Inflammatory macrophage (primary cell): ENCODE measurements at places on chromosomes 16 and 17.

DNA sequence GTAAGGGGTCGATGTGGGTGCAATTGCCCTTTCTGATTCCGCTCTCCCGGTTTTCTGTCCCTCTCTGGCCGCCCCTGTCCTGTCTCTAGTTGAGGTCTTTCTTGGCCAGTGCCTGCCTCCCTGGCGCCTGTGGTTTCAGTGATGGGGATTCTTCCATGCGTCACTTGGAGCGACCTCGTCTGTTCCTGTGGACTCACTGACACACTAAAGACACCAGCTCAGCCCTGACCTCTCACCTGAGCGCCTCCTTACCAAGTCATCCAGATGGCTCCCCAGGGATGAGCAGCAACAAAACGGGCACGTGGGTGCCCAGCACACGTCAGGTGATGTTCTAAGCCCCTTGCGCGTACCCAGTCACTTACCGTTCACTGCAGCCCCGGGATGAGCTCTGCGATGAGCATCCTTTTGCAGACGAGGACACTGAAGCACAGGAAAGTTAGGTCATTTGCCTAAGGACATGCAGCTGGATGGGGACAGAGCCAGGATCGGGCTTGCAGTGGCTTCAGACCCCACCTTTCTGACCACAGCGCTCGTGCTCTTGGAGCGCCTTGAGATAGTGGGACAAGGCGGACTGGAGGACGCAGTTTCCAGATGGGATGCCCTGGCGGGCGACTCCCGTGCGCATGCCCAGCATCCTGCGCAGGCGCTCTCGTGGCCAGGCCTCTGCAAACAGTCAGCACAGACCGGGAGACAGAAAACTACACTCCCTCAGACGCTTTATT, 11.5 kb upstream of the LGALS3BP start:
- DNase-seq: no peak

DNA sequence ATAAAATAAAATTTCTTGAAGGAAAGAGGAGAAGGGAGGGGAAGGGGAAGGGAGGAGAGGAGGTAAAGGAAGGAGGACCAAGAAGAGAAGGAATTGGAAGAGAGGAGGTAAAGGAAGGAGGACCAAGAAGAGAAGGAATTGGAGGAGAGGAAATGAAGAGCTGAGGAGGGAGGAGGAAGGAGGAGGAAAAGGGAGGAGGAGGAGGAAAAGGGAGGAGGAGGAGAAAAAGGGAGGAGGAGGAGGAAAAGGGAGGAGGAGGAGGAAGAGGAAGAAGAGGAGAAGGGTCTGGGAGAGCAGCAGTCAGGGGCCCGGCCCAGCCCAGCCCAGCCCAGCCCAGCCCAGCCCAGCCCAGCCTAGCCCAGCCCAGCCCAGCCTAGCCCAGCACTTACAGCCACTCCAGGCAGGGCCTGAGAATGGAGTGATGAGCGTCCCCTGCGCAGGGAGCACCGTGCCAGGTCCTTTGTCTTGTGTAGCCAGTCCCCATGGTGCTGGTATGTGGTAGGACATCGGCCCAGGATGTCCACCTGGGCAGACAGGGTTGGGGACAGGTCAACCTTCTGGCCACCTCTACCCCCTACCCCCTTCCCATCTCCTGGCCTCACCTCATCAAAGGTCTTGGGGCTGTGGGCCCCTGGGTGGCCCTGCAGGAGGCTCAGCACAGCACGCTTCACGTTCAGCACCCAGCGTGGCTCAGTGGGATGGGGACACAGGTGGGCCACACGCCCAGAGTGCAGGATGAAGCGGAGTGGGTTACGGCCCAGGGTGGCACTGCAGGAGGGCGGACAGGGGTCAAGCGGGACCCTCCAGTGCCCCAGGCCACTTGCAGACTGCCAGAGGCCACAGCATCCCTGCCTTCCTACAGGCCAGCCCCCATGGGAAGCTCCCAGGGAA, 70.9 kb downstream of the LITAF start:
- DNase-seq: no peak

DNA sequence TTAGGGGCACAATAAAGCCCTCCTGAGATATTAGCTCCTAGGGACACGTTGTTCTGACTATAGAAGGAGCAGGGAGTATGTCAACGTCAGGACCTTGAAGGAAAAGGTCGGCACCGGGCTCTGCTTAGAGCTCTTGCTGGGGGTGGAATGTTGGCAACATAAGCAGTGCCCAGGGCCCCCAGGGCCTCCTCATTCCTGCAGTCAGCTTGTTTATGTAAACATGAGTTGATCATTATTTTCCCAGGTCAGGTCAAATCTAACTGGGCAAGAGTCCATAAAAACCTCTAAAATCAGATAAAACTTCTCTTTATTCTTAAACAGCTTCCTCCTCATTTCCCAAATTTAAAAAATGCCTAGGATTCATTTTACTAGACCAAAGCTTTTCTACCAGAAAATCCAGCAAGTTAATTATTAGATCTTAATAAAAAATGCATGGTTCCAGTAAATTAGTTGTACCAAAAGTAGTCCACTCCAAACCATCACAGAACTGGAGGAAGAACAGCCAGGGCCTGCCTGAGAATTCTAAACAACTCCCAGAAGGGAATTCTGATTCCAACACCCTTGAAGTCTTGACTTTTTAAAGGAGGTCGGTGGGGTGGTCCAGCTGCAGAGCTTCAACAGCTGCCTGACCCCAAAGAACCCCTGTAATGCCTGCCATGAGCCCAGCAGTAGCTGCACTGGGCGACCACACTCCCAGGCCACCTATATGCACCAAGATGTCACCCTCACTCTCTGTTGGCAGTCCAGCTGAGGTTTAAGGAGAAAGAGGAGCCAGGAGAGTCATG, 54.3 kb downstream of the AMFR start:
- no peak for DNase-seq

DNA sequence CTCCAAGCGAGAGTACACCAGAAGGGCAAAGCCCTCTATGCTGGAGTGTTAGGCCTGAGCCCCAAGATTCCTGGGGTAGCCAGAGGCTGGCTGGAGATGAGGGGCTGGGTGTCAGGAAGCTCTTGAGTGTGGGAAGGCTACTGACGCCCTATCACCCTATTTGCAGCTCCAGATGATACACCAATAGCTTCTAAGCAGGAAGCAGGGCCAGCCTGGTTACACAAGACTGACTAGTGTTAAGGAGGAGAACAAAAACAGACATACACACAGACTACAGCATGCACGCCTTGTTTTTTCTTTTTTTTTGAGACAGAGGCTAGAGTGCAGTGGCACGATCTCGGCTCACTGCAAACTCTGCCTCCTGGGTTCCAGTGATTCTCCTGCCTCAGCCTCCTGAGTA, 15.9 kb downstream of the POLR3K start:
- DNase-seq: peak; percentile 78

DNA sequence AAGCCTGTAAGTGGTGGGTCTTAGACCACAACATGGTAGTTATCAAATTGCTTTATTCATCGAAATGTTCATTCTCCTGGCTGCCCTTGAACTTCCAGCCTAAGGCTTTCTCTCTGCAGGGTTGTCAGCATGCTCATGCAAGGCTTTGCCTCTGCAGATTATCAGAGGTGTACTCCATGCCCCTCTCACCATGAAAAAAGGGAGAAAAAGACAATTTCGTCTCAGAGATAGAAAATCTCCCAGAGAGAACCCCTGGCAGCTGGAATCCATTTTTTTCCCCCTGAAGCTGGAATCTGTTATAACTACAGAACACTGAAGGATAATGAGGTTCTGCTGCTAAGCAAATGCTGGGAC, 33.9 kb upstream of the METTL9 start:
- no peak for DNase-seq

DNA sequence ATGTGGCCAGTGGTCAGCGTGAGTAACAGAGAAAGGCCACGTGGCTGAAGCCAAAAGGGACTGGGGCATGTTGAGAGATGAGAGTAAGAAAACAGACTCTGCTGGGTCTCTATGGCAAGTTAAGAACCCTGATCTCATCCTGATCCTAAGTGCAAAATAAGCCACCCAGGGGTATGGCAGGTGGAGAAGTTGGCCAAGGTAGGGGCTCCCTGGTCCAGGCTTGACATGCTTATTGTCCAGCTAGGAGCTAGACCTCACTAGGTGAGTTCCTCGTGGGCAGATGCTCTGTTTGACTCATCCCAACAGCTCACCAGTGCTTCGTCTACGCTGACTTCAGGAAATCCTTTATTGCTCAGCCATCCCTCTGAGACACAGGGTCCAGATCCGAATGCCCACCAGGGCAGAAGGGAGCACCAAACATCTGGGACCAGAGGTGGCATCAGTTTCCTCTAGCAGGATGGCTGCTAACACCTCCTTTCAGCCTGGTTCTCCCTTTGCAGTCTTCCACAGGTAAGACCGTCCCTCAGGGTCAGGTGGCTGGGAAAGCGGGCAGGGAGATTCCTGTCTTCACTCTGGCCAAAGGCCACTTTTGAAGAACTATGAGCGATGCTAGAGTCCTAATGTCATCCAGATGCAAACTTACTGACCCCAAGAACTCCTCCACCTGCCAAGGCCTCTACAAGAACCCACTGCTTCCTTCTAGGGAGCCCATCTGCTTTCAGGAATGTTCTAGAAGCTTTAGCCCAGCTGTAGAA, 99.5 kb downstream of the CDYL2 start:
- no peak for DNase-seq

DNA sequence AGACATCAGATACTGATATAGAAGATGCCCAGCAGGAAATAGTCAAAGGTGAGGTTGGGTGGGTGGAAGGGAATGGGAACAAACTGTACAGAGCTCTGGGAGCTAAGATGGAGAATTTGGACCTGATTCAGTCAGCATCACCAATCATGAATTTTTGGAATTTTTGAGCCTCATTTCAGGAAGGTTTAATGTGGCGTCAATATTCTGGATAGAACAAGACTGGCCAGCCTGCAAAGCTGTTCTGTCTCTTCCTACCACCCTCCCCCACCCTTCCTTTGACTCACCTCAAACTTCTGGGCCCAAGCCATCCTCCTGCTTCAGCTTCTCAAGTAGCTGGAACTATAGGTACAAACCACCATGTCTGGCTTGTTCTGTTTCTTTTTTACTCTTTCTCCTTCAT, 32.6 kb downstream of the CTCF start:
- no peak for DNase-seq

- DNase-seq: peak; percentile 7
These were observed 33.9 kb downstream of the CMTM4 start for GRCh38 chr16:66662445-66663194.

DNA sequence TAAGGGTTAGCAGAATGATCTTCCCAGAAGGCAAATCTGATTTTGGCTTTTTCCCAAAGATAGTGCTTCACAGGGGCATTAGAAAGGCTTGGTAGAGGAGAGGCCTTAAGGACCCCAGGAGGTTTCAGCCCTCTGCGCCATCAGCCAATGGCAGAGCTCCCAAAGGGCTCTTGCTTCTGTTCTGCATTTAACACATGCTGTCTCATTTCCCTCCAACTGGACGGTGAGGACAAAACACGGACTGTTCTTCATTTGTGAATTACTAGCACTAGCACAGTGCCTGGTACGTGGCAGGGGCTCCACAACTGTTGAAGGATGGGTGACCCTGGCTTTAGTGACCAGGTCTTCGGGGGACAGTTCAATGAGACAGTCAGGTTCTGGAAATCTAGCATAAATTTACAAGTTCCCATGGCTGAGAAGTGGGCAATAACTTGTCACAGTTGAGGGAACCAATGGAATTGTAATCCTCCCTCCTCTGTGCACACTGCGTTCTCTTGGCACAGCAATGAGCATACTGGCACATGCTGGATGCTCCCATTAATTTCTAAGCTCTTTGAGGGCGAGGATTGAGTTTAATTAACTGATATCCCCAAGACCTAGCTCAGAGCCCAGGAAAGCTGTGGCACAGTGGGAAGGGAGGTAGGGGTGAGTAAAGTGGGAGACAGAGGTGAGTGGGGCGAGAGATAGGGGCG, 45.4 kb downstream of the COG7 start:
- no peak for DNase-seq
